ENCODE measurements at places on chromosomes 7 and 10.

GRCh38 chr7:155619634-155620271 lies 24.7 kb upstream of the RBM33 start:
- DNase-seq = no peak

GRCh38 chr7:144049491-144049890 lies 743 bp downstream of the OR2A5 start:
- no peak for DNase-seq

- DNase-seq = no peak
These were observed 19.2 kb downstream of the ELFN1 start for GRCh38 chr7:1689311-1689710.

DNA sequence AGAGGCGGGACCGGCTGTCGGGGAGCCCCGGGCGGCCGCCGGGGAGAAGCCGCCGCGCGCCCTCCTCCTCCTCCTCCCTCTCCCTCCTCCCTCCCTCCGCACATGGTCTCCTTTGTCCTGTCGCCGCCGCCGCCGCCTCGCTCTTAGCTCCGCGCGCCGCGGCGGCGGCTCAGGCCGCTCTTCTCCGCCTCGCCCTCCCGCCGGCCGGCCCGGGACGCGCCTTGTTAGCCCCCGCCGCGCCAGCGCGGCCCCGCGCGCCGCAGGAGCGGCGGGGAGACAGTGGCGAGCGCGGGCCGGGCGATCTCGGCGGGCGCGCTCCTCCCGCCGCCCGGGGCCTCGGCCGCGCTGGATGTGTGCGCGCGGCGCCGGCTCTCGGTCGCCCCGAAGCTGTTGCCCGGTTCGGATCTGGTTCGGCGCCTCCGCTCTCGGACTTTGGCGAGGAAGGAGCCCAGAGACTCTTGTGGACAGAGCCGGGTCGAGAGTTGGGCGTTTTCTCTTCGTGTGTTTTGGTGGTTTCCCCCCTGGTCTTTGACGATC lies 437.4 kb upstream of the GALNT17 start:
- peak; percentile 27 for DNase-seq

DNA sequence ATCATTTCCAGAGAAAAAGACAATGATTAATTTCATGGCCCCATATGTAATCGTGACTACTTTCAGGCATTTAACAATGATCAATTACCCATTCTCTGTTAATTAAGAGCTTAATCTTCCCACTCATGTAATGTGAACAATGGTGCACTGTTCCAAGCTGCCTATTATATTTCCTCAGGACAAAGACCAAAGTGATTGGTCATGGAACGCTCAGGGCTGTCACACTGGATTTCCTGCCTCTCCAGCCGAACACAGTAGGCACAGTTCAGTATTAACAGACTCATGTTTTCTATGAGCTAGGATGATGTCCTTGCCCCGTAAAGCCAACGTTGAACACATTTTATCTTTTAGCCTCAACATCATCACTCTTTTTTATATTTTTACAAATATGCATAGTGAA lies 142.7 kb upstream of the FZD8 start:
- DNase-seq = no peak

DNA sequence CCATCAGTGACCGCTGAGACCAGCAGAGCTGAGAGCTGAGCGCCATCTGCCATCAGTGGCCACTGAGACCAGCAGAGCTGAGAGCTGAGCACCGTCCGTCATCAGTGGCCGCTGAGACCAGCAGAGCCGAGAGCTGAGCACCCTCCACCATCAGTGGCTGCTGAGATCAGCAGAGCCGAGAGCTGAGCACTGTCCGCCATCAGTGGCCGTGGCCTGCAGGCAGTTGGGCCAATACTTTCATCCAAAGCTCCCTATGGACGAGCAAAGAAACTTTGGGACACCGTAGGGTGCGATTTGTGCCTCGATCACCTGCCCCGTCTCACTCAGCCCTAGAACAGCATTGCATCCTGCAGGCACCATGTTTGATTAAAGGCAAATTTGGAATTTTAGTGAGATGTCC lies 265.8 kb downstream of the DNAJB6 start:
- no peak for DNase-seq

DNA sequence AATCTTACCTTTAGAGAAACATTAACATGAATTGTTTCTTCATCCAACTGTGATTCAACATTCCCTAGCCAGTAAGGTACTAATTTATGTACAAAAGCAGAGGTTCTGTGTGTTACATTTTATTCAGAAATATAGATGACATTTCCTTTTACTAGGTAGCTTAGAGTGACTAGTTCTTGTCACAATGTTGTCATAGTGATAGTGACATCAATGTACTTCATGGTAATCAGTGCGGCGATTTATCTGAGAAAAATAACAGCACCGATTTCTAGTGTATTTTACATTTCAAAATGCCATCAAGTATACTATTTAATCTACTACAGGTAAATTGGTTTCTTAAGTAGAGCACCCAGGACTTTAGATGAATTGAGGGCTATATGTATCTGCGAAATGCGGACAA lies 72.1 kb upstream of the DGKB start:
- DNase-seq = no peak

- DNase-seq = no peak
These were observed 117.0 kb upstream of the RET start for GRCh38 chr10:42959833-42960232.

DNA sequence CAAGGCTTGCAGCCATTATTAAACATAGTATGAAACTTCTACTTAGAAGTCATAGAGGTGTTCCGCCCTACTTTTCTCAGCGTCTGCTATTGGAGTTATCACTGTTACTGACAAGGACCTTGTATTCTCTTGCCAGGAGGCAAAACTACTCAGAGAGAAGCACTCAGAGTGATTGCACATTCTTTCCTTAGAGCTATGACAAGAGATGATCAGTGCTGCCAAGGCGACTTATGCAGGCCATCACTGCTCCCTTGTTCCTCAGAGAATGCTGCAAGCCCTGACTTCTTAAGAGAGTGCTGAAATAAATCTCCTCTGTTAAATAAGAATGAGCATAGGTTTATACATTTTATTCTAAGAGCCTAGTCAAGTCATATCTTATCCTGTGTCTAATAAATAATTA lies 534.6 kb upstream of the PHF14 start:
- no peak for DNase-seq

DNA sequence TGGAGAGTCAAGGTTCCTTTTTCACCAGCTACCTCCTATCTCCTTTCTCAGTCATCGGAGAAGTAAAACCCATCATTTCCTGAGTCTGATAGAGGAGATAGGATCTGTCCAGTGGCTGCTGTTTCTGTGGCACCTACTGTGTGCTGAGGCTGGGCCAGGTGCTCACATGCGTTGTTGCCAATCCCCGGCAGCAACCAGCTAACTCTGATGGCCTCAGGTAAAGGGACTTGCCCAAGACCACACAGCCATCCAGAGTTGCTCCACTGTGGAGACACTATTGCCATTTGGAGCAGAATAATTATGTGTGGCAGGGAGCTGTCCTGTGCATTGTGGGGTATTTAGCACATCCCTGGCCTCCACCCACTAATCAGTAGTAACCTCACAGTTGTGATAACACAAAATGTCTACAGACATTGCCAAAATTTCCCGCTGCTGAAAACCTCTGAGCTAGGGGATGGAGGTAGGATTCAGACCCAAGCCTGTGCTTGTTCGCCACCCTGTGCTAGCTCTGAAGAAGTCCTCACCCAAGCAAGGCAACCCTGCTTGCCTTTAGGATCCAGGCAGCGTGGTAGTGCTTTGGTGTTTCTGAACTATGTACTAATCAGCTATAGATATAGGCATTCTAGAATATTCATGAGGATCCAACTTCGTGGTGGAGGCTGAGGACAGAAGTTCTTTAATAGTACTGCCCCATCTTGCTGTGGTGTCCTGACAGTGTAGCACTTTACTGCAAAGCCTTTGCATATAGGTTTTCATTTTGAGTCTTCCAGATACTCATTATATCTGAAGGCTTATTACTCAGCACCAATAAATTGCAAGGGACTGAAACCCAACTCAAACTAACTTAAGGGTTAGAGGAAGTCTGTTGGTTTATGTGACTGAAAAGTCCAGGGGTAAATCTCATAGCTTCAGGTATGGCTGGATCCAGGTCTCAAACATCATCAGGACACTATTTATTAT lies 164.6 kb downstream of the GRK5 start:
- DNase-seq = no peak

DNA sequence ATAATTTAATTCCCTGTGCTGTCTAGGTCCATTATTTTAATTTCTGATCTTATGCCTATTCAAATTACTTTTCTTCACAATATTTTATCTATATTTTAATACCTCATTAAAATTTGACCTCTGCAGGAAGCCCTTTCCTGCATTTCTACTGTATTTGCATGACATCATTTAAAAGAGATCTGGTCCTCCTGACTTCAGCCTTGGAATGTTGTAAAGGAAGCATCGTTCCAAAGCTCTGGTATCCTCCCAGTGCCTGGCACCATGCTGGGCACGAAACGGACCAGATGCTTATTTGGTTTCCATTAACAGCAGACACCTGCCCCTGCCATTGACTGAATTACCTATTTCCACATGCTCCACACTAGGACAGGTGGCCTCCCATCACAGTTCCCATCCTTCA lies 247.5 kb downstream of the KLF6 start:
- DNase-seq = no peak

DNA sequence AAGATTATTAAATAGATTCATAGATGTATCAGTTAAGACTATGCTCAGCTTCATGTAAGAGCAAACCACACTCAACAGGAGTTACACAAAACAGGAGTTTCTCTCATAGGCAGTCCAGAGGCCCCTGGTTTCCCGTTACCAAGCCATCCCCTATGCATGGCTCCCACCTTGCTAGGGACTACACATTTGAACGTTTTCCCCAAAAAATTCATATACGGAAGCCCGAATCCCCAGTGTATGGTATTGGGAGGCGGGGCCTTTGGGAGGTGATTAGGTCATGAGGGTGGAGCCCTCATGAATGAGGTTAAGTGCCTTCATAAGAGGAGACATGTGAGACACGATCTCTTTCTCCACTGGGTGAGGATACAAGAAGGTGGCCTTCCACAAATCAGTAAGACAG lies 29.1 kb downstream of the RSU1 start:
- DNase-seq = no peak

- DNase-seq = no peak
These were observed 58.7 kb downstream of the ZRANB1 start for GRCh38 chr10:125000366-125001312.

GRCh38 chr10:132349766-132350165 lies 17.8 kb downstream of the LRRC27 start:
- DNase-seq = no peak

DNA sequence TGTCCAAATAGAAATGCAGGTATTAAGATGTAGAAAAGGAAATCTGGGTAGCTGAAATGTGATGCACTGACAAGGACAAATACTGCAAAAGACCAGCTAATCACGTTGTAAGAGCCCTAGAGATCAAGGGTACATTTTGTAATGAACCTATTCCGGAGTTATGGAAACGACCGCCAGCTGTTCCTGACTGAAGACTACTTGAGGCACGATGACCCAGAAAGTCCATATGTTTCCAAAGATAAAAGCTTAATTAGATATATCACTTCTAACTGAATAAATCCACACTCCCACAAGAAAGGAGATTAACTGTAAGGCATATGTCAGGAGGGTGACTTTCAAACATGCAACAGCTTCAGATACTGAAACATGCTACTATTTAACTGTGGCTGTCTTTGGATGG lies 253.5 kb downstream of the NSUN6 start:
- DNase-seq = no peak

DNA sequence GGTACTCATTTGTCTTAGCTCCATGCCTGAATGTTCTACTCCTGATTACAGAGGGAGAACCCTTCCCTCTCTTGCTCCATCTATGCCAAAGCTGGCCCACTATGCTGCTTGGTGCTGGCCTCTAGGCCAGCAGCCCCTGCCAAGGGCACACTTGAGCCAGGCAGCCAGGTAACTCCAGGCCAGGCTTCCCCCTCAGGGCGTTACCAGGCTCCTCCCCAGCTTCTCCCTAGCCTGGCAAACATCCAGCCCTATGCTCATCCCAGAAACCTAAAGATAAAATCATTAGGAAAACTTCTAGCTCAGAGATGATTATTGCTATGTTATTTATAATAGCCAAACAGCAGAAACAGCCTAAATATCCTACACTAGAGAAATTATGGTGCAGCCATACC lies 103.7 kb downstream of the KCNMA1 start:
- no peak for DNase-seq

- no peak for DNase-seq
These were observed 173.4 kb downstream of the RNF216 start for GRCh38 chr7:5607951-5608656.

DNA sequence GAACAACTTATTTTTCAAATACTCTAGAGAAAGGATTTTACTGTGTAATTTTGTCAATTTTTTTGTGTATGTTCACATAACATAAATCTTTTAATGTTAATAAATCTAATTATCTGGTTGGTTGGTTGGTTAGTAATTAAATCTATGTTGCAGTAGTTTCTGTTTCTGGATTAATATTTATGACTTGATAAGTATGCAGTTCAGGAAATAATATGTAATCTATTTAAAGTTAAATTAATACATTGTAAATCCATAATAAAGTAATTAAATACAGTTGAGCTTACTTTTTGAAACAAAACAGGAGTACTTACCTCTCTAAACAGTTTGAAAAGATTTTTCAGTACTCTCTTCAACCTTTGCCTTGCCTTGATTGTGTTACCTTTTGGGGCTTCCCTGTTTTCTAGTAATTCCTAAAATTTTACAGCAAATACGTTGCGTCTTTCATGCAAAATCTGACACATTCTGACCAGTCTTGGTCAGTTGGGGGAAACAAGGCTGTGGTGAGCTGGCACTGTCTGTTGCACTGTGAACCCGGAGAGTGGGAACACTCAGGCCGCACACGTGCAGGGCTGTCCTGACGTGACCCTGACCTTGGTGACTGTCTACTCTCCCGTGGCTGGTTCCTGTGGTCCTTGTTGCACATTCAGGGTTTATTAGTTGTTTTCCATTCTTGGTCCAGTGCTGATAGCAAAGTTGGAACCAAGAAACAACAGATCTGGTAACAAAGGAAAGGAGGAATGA lies 45.6 kb upstream of the FGL2 start:
- no peak for DNase-seq

GRCh38 chr10:127303746-127304145 lies 107.4 kb upstream of the INSYN2A start:
- no peak for DNase-seq

DNA sequence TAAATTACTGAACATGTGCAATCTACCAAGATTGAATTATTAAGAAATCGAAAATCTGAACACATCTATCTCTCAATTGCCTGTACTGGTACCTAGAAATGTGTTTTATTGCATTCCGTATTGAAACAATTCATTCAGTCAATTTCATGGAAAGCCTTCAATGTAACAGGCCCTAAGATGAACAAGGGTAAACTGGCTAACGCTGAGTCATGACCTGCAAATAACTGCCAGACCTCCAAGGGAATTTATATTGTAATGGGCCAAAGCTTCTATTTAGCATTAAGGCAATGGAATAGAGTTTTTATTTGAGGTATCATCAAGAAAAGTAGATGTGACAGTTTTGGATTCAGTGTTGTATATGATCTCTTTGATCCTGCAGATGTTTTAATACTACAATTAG lies 49.9 kb upstream of the CD36 start:
- no peak for DNase-seq

- peak; percentile 18 for DNase-seq
These were observed 860 bp downstream of the ZEB1 start for GRCh38 chr10:31319602-31320549.

DNA sequence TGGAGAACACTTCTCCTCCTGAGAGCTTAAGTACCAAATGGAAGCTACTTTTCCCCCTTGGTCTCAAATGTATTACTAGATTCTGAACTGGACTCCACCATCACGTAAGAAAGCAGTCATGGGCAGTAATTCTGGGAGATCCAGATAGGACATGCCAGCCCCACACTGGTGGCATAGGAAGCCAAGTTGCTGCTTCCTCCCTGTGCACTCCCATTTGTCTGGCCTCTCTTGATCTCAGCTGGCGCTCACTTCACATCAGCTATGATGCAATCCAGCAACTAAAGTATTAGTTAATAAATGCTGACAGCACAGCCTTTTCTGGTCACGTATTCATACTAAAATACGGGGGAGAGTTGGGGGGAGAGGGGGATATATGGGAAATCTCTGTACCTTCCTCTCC lies 3.4 kb upstream of the IL6 start:
- no peak for DNase-seq
